AG08395 (cell line): ENCODE measurements at places on chromosomes 12 and 14.

DNA sequence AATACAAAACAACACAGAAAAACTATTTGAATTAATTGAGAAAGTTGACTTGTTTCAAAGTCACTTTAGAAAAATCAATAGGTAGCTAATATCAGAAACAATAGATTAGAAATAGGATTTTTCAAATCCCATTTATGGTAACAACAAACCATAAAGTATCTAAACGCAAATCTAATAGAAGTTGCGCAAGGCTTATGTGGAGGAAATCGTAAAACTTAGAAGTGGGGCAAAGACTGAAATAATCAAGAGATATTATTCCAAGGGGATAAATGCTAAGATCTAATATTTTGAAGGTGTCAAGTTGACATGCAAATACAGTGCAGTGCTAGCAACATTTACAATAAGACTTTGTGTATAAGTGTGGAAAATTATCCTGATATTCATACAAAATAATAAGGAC, 87.2 kb downstream of the TRHDE start:
- DNase-seq = no peak

GRCh38 chr14:20632831-20633691, 8.4 kb downstream of the OR6S1 start:
- peak; percentile 76 for DNase-seq

- DNase-seq = peak; percentile 73
Measured at GRCh38 chr14:31992011-31992447, 85.1 kb upstream of the ARHGAP5 start.

DNA sequence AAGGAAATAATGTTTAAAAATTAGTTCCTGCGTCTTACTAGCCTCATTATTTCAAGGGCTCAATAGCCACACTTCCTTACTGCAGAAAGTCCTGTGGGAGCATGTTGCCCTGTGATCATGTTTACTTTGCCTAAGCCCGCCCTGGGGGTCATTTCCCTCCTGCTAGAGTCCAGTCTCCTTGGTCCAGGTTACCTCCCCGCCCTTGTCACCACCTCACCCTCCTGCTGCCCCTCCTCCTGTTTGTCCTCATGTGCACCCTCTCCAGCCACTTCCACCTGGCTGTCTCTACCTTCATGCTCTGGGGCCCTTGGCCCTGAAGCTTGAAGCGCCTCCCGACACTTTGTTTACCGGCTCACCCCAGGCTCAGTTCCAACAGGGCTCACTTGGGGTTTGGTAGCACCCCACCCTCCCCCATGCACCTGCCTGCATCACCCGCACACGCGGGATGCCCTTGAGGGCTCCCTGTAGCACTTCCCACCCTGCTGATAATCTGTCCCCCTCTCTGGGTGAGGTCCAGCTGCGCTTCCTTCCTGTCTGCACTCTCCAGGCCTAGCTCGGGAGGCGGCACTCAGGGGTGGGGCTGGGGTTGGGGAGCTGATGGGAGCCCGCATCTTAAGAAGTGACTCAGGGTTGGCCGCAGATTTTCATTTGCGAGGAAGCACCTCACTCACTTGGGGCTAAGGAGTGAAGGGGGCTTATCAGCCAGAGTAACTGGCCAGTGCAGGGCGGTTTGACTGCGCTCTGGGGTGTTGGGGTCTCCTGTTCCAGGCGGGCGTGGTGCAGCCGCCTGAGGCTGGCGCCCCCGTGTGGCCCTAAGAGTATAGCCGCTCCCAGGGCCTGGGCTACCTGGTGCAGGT, 40.1 kb downstream of the SMIM41 start:
- DNase-seq = peak; percentile 27

DNA sequence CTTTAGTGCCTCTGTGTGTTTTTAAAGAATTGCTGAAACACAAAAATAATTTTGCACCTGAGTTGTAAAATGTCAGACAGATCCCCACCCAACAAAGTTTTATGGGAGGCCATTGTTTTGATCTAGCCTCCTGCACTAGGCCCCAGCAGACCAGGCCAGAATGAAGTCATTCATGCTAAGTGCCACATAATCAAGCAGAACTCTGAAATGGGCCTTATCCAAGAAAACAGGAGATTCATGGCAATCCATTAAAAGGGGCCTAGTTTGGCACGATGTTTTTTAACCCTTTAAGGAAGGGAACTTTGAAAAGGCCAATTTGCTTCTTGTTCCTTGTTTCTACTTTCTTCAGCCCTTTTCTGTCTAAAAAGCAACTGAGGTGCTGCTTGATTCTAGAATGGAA, 260.9 kb downstream of the ITPR2 start:
- DNase-seq = no peak

DNA sequence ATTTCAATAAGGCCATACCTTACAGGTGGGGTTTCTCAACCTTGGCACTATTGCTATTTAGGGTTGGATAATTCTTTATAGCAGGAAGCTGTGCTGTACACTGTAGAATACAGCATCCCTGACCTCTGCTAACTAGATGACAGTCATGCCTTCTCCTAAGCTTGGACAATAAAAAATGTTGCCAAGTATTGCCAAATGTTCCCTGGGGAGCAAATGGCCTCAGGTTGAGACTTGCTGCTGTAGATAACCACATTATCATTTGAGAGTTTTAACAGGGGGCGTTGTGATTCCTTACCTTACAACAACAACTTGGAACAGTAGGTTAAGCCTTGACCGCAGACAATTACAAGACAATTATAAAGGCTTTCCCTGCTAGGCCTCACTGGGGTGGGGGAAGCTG, 1073.6 kb upstream of the TMEM132C start:
- no peak for DNase-seq

GRCh38 chr12:116313194-116313927, 35.9 kb upstream of the MED13L start:
- DNase-seq = no peak

DNA sequence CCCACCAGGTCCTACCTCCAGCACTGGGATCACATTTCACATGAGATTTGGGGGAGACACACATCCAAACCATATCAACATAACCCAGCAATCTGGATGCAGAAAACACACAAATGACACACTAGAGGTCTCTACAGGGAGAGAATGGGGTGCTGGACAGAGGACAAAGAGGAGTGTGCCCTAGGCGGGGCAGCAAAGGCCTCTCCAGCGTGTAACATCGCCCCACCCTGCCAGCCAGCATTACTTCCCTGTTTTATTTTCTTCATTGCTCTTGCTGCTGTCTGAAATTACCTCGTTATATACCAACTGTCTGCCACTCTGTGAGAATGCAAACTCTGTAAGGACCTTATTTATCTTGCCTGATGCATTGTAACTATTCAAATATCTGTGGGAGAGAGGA, 61.1 kb downstream of the RIMBP2 start:
- no peak for DNase-seq

GRCh38 chr14:60008042-60008441, 83.7 kb upstream of the PCNX4 start:
- DNase-seq = no peak

GRCh38 chr14:69769623-69770022, 2.7 kb downstream of the SRSF5 start:
- no peak for DNase-seq

- peak; percentile 73 for DNase-seq
Measured at GRCh38 chr12:104588047-104588920, 131.5 kb downstream of the CHST11 start.

DNA sequence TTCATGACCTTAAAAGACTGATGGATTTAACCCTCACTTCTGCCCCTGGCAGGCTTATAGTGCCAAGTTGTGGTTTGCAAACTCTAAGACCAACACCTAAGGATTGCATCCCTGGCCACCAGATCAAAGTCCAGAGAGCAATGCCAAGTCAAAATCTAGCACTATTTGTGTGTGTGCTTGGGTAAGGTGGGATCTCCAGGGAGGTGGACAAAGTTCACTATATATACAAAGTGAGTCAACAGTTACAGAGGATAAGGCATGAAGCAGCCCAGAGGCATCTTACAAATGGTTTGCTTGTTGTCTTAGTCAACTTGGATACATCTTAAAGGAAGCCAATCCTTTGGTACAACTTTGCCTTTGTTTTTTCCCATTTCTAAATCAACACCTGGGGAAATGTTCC, 137.3 kb downstream of the MSRB3 start:
- DNase-seq = no peak

- DNase-seq = no peak
Measured at GRCh38 chr12:104469066-104469465, 12.3 kb downstream of the CHST11 start.

- peak; percentile 90 for DNase-seq
Measured at GRCh38 chr12:53046655-53047220, 3.1 kb upstream of the TNS2 start.

- DNase-seq = no peak
Measured at GRCh38 chr14:104389326-104390220, 190.0 kb upstream of the C14orf180 start.

- no peak for DNase-seq
Measured at GRCh38 chr12:51984657-51985056, 22.1 kb upstream of the TAMALIN start.

GRCh38 chr12:41530441-41530840, 342.3 kb downstream of the PDZRN4 start:
- no peak for DNase-seq

GRCh38 chr12:104433061-104433460, 23.7 kb upstream of the CHST11 start:
- DNase-seq = no peak

DNA sequence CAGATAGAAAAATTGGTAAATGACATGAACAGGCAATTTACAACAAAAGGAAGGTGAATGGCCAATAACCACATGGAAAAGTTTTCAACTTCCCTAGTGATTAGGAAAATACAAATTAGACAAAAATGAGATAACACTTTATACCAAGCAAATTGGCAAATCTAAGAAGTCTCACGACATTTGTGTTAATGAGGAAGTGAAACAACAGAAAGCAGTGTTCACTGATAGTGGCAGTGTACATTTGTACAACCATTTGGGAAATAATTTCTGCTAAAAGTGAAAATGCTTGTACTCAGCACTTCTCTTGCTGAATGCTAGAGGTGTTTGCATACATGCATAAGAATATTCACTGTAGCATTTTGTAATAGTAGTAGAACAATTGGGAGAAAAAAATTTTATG, 126.6 kb downstream of the LLPH start:
- no peak for DNase-seq

DNA sequence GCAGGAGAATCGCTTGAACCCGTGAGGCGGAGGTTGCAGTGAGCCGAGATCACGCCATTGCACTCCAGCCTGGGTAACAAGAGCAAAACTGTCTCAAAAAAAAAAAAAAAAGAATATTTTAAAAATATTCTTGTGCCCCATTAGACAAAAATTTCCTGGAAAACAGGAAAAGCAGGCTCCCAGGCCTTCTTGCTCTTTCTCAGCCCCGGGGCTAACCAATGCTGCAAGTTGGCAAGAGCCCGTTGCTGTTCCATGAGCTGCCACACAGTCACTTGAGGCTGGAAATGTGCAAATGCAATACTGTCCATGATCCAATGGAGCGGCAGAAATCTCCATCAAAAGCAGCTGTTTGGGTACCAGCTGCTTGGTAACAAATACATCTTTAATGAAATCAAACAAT, 994.7 kb downstream of the VRK1 start:
- DNase-seq = no peak

- DNase-seq = no peak
Measured at GRCh38 chr14:23579311-23579630, 681 bp upstream of the JPH4 start.

DNA sequence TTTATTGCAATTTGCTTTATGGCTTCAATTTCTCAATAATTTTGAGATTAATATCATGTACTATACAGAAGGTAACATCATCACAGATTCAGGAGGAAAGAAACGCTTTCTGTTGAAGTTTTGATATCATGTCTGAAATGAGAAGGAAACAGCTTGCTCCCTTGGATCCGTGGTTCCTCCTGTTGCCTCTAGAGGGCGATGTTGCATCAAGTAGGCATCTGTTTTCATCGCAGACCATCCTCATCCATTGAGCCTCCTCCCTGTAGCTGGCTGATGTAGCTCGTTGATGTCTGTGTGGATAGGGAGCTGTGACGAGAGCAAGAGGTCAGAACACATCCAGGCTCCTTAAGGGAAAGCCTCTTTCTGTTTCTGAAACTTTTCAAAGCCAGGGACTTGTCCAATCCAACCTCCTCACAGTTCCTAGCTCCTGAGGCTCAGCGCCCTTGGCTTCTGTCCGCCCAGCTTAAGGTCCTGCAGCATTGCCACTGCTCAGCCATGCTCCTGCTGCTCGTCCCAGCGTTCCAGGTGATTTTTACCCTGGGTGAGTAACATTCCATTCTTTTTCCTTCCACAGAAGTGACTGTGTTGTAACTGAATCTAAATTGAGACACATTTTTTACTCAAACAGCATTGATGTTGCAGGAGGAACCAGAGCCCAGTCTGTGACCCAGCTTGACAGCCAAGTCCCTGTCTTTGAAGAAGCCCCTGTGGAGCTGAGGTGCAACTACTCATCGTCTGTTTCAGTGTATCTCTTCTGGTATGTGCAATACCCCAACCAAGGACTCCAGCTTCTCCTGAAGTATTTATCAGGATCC, 304.8 kb upstream of the OR4E1 start:
- DNase-seq = no peak

DNA sequence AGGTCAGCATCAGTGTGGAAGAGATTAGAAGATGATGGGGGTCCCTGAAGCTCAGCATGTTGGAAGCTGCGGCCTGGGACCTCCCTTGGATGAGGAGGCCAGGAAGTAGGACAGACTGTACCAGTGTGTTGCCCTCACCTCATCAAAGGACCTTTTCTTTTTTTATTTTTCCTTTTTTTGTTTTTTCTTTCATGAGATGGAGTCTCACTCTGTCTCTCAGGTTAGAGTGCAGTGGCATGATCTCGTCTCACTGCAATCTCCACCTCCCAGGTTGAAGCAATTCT, 16.4 kb upstream of the FAM222A start:
- DNase-seq = no peak

- DNase-seq = no peak
Measured at GRCh38 chr14:59424341-59425071, 40.7 kb downstream of the GPR135 start.

- DNase-seq = no peak
Measured at GRCh38 chr14:76456891-76457586, 81.1 kb downstream of the ESRRB start.

DNA sequence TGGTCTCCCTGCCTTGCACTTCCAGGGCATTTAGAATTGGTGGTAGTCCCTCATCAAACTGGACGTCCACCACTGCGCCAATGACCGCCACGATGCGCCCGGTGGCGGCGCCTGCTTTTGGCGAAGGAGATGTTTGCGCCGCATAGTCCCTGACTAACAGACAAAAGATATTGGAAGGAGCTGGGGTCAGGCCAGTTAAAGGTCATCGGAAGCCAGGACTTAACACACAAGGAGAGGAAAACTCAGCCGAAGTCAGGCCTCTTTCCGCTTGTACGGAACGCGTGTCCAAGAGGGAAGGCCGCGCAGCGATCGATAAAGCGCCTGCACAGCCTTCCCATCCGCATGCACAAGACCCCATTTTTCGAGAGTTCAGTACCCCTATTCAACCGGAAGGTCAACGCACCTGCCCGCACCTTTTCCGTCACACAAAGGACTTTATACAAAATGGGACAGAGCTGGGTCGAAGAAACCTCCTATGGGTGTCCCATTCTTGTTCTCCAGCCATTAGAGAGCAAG, 525 bp downstream of the ATP5F1B start:
- DNase-seq = no peak

DNA sequence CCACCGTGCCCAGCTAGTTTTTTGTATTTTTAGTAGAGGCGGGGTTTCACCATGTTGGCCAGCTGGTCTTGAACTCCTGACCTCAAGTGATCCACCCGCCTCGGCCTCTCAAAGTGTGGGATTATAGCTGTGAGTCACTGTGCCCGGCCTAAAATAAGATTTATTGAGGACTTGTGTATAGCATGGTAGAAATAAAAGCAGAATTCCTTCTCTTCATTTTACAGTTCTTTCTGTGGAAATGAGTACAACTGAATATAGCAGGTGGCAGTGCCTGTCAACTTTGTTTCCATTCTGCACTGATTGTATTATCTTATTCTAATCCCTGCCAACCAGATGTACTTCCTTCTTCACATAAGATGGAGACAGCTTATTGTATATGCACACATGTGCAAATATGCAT, 41.0 kb downstream of the DIP2B start:
- DNase-seq = no peak
